Left colon (tissue), 2 donors: ENCODE measurements at places on chromosomes 11 and 22.

GRCh38 chr22:44648085-44648820 is 53.8 kb upstream of the PRR5 start:
- no peak for DNase-seq

- no peak for DNase-seq
Measured at GRCh38 chr11:112346586-112346985, 85.9 kb upstream of the PLET1 start.

DNA sequence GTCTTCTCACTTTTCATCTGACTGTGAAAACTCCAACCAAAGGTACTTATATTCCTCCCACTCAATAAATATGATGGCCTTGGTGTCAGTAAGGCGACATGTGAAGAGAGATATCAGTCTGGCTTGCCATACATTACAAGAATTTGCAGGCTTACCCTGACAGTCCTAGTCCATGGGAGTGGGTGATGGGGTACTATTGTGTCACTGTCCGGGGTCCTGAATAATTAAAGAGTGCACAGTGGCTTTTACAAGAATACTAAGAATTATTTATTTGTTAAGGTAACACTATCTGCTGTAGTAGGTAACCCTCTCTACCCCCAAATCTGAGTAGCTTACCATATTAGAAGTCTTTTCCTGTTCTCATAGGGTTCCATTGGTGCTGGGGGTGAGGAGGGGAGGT is 23.1 kb upstream of the IZUMO1R start:
- DNase-seq: no peak

- no peak for DNase-seq
Measured at GRCh38 chr11:69697469-69697843, 6.4 kb downstream of the FGF19 start.

DNA sequence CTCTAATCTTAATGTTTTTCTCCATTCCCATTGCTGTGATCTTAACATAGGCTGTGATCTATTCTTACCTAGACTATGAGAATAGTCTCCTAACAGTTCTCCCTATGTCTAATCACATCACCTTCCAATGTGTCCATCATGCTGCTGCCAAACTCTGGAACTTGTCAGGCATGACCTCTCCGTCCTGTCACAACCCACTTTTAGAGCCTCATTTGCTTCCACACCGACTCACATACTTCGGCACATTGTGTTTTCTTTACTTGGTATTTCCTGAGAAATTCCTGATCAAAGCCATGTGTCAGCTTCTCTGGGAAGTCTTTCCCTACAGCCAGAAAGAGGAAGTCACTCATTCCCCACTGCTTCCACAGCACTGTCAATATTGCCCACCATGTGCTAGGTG is 40.5 kb upstream of the BIRC3 start:
- DNase-seq: no peak

DNA sequence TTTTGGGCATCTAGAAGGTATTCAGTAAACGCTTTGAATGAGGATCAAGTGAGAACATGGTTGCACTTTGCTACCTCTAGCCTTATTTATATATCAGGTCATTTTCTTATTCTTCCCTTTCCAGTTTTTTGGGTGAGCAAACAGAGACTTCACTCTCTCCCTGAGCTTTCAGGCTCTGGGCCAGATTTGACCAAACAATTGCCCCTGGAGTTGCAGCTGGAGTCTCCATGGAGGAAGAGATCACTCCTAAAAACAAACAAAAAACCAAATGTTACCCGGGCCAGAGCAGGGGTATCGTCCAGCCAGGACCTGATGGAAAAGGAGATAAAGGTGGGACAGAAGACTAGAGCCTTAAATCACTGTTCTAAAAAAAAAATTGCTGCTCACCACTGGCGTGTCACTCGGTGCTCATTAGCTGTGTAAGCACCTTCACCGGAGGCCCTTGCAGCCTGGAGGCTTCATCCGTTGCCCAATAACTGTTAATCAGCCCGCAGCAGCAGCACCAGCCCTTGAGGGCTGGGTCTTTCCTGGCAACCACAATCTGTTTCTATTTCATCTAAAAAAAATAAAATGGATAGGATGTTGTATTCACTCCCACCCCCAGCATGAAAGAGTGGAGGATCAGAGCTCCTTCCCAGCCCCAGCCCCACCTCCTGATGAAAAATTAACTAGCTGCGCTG is 125.0 kb downstream of the PKNOX2 start:
- no peak for DNase-seq

DNA sequence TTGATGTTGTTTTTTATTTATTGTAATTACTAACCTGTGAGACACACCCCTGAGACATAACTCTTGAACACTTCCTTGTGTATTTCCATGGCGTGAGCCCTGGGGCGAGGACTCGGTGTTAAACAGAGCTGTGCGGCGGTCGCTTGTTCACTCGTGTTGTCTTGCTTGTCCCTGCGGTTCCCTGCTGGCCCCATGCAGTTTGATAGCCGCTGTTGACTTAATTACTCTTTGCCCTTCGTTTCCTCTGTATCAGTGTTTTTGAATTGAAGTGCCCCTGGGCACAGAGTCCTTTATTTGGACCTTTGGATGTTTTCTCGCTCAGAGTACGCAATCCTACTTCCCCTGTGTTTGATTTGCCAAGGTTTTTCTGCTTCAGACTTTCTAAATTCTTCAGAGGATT is 52.7 kb downstream of the TBC1D22A start:
- peak; percentile 50 for DNase-seq

DNA sequence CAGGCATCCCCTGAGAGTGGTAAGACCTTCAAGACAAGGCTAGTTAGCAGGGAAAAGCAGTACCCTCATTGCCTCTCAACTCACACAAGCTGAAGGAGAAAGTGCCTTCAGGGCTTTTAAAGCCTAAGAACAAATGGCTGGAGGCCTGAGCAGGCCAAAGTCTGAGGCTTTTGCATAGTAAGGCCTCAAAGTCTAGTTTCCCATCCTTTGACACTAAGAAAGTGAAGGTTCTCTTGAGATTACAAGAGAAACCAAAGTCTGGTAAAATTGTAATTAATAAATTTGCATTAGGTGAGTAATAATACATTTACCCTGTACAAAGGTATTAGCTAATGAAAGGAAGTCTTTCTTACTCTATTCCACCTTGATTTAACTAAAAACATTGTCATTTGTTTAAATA is 47.0 kb upstream of the CCDC89 start:
- no peak for DNase-seq

GRCh38 chr22:28034760-28035401 is 115.8 kb upstream of the PITPNB start:
- DNase-seq: peak; percentile 47

GRCh38 chr22:33515795-33516194 is 404.5 kb downstream of the LARGE1 start:
- no peak for DNase-seq
